ENCODE measurements at places on chromosomes 13 and 19.

GRCh38 chr13:70390968-70391367, 282.7 kb upstream of the KLHL1 start:
- no peak for DNase-seq

GRCh38 chr13:45892513-45892912, 41.0 kb upstream of the SIAH3 start:
- no peak for DNase-seq

DNA sequence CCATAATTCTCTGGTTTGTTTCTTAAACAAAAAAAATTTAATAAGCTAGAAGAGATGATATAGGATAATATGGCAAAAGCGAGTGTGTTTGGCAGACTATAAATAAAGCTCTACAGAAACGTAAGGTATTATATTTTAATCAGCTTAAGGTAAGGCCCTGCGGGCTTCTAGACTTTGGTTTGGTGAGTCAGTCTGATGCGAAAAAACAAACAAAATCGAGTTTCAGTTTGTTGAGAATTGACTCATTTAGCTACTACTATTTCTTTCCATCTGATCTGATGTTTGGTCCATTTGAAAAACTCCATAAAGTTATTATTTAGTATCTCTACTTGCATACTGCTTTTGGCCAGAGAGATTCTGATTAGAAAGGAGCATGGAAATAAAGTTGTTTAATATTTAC, 138.0 kb downstream of the MIPEP start:
- no peak for DNase-seq

DNA sequence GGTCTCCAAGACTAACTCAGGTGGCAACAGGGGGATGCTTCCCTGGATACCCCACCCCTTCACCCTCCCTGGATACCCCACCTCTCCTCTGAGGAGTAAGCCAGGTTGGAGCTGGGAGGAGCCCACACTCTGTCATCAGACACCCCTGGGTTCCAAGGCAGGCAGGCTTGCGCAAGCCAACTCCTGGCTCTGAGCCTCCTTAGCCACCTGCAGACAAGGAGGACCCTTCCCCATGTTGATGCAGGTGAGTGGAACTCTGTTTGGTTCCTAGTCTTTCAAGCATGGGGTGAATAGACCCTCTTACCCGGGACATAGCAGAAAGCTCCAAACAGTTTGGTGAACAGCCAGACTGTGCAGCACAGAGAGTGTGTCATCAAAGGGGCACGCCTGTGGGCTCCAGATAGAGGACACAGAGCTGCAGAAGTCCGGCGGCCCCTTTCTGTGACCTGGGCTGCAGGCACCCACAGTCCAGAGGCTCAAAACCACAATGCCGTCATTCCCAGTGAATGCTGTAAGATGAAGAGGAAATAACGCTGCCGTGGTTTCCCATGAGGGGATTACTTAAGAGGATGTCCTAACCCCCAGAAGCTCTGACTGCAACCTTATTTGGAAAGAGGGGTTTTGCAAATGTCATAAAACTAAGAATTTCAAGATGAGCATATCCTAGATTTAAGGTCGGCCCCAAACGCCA, 12.1 kb upstream of the HAS1 start:
- no peak for DNase-seq

- no peak for DNase-seq
Observed at GRCh38 chr19:45472563-45473366, 5.0 kb downstream of the FOSB start.

- DNase-seq: no peak
Observed at GRCh38 chr19:16203256-16204004, 5.7 kb downstream of the AP1M1 start.

- no peak for DNase-seq
Observed at GRCh38 chr13:75236774-75237173, 245.2 kb downstream of the TBC1D4 start.

DNA sequence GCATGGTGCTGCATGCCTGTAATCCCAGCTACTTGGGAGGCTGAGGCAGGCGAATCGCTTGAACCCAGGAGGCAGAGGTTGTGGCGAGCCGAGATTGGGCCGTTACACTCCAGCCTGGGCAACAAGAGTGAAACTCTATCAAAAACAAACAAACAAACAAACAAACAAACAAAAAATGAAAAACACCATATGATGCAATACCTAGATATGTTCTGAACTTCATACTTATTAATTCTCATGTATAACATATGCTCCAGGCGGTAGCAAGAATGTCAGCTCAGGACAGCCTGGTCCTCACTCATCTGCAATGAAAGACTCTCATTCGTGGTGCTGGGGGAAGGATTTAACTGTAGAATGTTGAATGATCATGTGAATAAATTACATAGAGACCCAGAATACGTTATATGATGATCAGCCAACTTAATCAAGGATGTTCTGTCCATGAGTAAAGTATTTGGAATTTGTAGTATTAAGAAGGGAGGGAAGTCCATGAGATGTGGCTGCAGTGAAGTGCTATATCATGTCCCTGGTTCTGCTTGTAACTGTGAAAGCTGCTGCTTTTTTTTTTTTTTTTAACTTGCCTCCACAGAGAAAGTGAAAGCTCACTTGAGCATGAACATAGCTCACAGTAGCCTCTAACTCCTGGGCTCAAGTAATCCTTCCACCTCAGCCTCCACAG, 206.8 kb downstream of the UQCRFS1 start:
- DNase-seq: no peak

GRCh38 chr19:3585301-3586126, at the start of gene GIPC3:
GIPC3 (plus strand) TSS chr19:3585478; CDS start chr19:3585598, 120 bp downstream.
- no peak for DNase-seq

DNA sequence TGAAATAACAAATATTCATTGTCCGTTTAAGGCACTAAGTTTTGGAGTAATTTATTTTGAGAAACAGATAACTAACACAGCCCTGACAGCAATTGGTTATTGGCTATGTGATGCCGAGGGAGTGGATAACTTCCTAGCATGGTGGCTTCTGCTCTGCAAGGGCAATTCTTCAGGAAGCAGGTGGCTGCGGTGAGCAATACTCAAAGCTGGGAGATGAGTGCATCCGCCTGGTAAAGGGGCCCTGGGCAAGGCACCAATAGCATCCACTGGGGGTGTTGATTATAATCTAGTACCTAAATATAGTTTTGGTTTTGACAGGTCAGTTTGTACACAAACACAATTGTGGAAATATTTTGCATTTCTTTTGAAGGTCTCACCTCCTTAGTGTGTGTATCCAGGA, 41.0 kb downstream of the CCDC70 start:
- DNase-seq: no peak

GRCh38 chr13:86907156-86907555, 764.0 kb upstream of the SLITRK5 start:
- DNase-seq: no peak
